ENCODE measurements at places on chromosomes 7 and 10. TPM values are rescaled to one million over a fixed set of nuclear protein-coding genes. Genes with fewer than 3 reads are reported as not detected.

DNA sequence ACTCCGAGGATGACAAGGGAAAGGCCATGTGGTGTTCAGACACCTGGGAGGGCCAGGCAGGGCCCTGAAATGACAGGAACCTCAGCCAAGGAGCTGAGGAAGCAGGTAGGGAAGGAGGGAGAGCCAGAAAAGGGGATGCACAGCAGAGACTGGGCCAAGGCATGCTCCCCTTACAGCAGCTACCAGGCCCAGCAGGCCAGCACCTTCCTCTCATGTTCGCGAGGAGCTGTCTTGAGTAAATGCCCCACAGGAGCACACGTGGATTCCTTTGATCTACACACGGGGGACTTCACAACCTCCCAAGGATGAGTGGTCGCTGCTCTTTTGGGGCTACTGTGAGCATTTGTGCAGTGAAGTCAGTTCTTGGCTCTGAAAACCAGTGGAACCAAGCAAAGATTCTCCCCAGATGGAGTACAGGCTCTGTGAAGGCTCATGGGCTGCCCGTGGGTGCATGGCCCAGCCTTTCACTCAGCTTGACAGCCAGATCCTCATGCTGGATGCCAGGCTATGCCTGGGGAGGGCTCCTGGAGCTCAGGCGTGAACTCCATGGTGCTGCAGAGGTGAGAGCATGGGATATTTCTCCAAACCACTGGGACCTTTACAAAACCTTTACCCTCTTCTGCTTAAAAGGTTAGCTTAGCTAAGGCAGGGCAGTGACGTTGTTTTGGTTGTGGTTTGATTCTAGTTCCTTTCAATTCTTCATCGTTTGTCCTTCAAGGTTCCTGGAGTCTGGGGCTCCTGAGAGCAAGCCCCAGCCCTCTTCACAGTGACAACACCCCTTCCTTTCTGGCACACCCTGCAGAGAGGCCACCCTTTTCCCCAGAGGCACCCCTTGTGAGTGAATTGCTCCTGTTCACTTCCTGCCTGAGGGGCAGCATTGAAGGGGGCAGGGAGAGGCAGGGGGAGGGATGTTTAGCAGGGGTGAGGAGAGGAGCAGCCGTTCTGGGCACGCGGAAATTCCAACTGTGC is 74.2 kb upstream of the ZPBP start:
- peak; percentile 46 for DNase-seq

DNA sequence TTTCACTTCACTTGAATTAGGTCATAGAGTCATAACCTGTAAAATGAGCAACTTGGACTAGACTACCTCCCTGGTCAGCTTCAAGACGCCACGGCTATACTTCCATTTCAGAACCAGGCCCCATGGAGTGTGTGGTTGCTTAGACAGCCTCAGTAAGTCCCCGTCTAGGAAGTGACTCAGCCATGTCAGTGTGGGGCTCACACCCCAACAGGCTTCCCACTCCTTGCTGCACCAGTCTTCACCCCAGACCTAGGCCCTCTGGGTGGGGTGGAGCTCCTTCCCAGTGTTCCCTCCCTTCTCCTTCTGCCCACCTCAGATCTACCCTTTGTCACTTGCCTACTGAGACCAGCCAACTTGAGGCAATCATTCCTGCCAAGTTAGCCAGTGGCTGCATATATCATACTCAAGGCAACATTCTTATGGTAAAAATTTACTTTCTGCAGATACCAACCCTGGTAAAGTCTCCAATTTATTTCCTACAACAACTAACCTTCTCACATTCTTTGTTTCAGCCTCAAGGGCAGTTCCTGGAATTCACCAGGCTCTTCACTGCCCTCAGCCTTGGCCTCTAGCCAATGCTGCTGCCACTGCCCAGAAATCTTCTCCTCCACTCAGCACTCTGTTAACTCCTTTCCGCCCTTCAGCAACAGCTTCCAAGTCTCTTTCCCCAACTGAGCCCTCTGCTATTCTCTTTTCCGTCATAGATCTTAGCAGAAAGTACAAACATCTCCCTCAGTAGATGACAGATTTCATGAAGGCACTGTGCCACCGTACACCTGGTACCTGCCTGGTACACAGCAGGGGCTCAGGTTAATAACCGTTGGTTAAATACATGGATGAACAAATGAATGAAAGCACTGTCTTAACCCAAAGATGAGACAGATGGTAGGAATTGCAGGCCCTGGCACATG is 31.3 kb upstream of the ZNRF2 start:
- no peak for DNase-seq

- DNase-seq, result peak; percentile 37
Observed at GRCh38 chr10:62437696-62438095, 63.5 kb downstream of the ZNF365 start.

Gene SLC18A3
- not detected for total RNA-seq

Gene ZNF25
- total RNA-seq, result 4.4 TPM

Measured in activated CD8-positive, alpha-beta T cell treated with anti-CD3 and anti-CD28 coated beads, Interleukin-2, amount 10 ng/mL, durations not matched to agents 7 days and 5 days (primary cell).